ENCODE measurements at places on chromosomes 12 and 14.

GRCh38 chr12:6551063-6551461 lies 4.8 kb downstream of the IFFO1 start:
- DNase-seq: no peak

DNA sequence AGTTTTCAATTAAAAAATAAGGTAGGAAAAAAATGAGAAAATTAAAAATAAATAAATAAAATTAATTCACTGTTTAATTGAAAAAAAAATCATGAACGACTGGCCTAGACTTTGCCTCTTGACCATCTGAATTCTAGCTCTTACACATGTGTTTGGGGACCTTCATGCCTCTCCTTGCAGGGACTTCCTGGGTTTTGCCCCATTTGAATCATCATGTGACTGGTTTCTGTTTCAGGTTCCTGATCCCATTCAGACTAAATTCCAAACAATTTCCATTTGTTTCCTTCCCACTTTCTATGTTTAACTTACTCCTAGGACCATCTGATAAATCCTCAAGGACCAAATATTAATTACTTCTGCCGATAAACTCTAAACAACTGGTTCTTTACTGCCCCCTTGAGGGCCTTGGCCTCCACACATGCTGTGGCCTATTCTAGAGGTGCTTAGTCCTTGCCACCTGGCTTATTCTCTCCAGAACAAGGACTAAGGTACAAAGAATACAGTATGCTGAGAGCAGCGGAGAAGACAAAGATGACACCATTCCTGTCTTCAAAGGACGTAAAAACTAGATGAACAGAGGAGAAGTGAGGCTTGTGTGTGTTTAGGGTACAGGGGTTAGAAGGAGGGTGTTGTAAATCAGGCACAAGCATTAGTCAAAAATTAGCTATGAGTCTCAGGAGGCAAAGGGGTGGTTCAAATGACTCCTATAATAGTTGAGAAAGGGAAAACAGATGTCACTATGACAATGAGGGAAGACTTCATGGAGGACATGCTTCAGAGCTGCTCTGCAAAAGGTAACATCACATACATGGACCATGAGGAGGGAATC lies 125.8 kb upstream of the AVPR1A start:
- no peak for DNase-seq

DNA sequence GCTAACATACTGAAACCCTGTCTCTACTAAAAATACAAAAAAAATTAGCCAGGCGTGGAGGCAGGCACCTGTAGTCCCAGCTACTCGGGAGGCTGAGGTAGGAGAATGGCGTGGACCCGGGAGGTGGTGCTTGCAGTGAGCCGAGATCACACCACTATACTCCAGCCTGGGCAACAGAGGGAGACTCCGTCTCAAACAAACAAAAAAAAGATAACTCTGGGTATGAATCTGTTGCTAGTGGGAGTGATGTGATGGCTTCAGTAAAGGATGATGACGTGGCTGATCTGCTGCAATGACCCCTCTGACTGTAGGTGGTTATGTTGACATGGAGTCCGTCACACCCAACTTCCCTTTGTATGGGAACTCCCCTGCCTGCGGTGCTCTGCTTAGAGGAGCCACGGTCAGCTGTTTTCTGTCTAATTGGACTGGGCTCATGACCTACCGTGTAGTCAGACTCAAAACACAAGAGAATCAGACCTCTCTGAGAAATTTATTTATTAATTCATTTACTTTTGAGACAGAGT lies 59.1 kb upstream of the MED13L start:
- no peak for DNase-seq

GRCh38 chr12:117686911-117687377 lies 281.8 kb downstream of the KSR2 start:
- no peak for DNase-seq

DNA sequence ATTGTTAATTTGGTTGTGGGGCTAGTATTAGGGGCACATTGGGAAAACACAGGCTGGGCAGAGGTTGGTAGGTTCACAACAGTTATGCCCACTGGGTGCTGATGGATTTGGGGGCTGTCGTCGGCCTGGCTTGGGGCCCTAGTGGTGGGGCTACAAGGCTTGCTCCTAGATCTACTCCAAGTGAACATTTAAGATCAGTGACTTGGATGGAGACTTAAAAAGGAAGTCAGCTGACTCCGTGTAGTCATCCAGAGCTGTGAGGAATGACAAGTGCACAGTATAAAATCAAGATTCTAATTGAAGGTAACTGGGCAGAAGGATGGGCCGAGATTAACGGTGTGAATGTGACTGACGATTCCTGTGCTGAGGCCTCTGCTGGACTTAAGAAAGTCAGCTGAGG lies 12.8 kb upstream of the NR4A1 start:
- no peak for DNase-seq

- DNase-seq: no peak
These were observed 229.8 kb downstream of the ALX1 start for GRCh38 chr12:85509857-85510256.

- DNase-seq: no peak
These were observed 236.3 kb downstream of the CPNE8 start for GRCh38 chr12:38669081-38669480.

All from activated T-helper 1 cell treated with anti-CD3 and anti-CD28 coated beads, Interleukin-2, amount 50 U/mL, for 16 hours (primary cell).